ENCODE measurements at places on chromosomes 5 and 9.

- no peak for DNase-seq
Measured at GRCh38 chr9:81462801-81463200, 226.5 kb downstream of the TLE1 start.

DNA sequence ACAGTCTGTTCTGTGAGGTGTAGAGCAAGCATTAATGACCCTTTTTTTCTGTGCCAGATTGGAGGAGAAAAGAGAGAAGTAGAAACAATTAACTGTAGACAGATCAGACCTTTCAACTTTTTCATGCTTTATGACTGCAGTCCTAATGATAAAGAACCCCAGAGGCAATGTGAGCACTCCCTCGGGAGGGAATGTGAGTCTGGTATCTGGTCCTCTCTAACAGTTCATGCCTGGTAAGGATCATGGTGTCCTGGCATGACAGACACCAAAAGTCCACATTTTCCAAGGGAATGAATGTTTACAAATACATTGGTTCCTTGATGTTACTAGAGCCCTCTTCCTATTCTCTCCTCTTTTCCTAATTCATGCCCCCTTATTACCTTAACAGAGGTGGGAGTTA is 70.3 kb downstream of the MTAP start:
- no peak for DNase-seq

DNA sequence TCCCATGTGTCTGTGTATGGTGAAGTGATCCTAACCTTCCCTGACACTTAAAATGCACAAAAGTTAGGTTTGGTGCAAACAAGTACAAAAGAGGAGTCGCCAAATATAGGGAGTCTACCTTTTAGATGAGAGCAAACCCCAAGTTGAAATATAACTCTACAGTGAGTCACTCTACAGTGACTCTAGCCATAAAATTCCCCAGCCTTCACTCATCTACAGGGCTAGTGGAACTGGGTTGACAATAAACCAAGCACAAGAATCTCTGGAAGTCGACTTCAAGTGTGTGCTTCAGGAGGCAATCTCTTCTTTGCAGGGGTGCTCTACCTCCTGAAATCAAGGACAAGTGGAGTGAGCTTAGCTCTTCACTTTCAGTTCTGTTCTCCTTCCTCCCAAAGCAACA is 3.3 kb downstream of the SHISAL2B start:
- no peak for DNase-seq

DNA sequence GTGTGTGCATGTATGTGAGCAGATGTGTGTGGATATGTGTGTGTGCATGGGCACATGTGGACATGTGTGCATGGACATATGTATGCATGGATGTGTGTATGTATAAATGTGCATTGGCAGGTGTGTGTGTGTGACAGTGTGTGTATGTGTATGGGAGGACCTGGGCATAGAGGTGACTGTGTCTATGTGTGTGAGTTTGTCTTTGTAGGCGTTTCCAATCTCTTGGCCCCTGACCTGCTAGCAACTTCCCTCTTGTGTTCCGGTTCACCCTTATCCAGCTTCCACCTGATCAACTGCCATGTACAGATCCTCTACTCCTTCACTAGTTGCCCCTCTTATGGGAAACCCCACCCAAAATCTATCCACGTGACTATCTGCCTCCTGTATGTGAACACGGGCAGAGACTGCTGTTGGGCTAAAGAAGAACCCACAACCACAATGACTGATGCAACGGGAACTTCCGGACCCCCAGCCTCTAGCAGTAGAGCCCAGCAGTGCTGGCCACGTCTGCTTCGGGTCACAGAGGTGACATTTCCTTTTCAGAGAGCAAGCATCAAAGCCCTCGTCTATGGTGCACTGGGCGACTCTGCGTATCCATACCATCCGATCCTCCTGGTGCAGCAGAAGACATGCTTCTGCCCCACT is 24.9 kb upstream of the GADD45G start:
- DNase-seq: peak; percentile 40

DNA sequence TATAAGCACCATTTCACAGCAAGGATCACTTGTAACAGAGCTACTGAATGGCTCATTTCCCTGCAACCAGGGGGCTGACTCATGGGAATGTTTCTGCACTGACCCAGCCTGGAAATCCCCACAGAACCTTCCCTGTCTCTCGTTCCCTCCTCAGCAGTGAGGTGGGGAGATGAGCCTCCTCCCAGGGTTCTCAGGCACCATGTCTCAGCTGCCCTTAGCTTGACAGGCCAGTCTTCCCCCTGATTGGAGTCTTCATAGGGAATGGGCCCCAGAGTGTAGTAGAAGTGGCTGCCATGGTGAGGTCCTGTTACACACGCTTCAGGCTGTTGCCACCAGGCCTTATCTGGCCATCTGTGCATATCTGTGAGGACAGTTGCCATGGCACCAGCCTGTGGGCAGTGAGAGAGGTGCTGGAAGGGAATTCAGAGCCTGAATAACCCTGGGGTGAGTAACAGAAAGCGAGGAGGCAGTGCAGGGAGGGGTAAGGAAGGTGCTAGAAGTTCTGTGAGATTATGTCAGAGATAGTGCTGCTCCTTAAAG is 324.4 kb downstream of the ENC1 start:
- DNase-seq: no peak

DNA sequence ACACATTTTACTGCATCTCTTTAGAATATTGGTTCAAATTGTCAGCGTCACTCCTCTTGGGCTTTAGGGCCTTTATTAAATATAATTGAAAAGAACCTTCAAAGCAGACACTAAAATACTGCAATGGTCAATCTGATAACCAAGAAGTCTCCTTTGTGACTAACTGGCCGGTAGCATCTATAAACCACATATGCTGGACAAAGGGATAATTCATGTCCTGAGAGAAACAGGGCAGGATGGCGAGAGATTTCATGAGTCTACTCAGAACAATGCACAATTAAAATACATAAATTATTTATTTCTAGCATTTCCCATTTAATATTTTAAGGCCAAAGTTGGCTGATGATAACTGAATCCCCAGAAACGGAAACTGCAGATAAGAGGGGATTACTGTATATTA is 1083.4 kb upstream of the CDH18 start:
- no peak for DNase-seq

GRCh38 chr5:73764586-73764985 is 138.6 kb downstream of the ARHGEF28 start:
- DNase-seq: no peak

DNA sequence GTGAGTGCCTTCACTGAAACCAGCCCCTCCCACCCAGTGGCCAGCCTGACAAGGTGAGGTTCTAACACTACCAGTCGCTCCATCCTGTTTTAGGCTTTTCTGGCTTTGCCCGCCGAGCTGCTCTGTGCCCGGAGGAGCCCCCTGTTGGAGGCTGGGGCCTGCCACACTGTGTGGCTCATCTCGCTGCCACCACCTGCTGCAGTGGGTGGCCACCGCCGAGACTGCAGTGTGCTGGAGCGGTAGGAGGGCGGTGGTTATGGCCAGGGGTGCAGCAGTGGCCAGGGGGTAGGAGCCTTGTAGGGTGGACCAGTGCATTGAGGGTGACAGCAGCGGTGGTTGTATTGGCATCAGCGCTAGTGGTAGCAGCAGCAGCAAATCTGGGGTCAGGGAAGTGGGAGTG is 74.7 kb upstream of the PCAT7 start:
- no peak for DNase-seq

GRCh38 chr5:101977729-101978345 is 318.2 kb downstream of the SLCO4C1 start:
- DNase-seq: peak; percentile 47

- DNase-seq: no peak
Measured at GRCh38 chr9:82554381-82554780, 508.6 kb downstream of the RASEF start.

GRCh38 chr9:135241381-135242048 is 154.0 kb downstream of the OLFM1 start:
- DNase-seq: no peak

GRCh38 chr9:86993830-86994229 is 46.5 kb upstream of the GAS1 start:
- DNase-seq: no peak

- no peak for DNase-seq
Measured at GRCh38 chr5:98468188-98468869, 305.1 kb upstream of the RGMB start.

DNA sequence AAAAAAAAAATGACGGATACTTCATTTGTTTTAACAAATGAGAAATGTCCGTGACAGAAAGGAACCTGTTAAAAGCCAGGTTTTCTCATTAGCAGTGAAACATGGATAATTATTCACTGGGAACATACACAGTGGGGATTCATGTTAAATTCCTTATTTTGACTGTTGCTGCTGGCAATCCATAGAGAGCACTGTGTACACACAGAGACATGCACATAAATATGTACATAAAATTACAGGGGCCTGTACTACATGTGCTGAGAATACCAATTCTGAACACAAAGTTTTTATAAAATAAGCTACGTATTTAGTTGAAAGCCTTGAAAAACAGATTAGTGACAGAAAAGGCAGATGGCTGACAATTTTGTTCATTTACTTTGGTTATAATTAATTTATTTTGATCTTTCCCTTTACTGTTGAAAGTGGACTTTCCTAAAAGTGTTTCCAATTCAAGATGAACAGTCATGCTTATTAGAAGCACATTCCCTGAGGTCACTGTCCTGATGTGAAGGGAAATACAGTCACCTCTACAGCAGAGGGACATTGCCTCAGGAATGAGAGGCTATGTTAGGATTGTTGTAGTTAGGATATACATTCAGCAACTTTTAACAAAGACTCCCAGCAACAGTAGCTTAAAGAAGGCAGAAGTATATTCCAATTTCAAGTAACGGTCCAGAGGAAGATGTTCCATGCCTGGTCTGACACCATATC is 166.7 kb downstream of the SAXO1 start:
- no peak for DNase-seq

DNA sequence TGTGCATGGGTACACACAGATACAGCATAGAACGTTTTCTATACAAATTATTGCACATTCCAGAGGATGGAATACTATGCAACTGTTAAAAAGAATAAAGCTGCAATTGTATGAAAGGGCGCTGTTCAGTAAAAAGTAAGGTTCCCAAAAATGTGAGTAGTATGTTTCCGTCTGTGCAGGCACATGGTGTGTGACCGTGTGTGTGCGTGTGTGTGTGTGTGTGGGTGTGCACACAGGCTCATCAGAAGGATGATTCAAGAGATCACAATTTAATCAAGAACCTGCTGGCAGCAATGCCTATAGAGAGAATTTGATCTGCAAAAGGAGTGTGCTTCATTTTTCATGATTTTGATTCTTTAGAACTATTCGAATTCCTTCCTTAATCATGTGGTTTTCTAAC is 76.3 kb downstream of the SEMA4D start:
- DNase-seq: peak; percentile 40

DNA sequence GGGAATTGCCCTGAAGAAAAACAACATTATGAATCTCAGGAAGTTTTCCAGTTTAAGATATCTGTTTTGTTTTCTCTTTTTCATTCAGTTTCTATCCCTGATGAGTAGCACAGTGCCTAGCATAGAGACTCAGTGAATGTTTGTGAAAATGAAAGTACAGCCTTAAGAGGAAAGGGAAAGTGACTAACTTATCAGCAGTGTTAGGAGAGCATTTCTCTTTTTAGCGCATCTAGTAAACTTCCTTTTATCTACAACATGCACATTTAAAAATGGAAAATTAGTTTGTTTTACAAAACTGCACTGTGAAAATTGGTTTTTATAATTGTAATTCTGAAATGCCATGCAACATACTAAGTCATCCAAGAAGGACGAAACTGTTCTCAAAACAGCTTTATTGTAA is 110.8 kb downstream of the SMARCA2 start:
- DNase-seq: peak; percentile 55

DNA sequence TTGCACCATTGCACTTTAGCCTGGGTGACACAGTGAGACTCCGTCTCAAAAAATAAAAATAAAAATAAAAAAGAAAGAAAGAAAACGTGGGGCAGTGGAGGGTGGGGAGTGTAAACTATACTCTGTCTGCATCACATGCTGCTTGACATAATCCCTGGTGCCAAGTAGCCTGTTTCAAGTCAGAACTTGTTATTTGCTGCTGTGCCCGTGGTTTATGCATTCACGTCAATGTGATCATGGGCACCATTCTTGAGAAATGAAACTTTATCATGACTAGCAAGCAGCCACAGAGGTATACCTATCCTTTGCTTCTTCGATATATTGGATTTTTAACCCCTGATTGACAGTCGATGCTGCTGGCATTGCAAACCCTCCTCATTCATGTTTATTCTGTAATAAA is 4.1 kb upstream of the SMU1 start:
- DNase-seq: no peak

DNA sequence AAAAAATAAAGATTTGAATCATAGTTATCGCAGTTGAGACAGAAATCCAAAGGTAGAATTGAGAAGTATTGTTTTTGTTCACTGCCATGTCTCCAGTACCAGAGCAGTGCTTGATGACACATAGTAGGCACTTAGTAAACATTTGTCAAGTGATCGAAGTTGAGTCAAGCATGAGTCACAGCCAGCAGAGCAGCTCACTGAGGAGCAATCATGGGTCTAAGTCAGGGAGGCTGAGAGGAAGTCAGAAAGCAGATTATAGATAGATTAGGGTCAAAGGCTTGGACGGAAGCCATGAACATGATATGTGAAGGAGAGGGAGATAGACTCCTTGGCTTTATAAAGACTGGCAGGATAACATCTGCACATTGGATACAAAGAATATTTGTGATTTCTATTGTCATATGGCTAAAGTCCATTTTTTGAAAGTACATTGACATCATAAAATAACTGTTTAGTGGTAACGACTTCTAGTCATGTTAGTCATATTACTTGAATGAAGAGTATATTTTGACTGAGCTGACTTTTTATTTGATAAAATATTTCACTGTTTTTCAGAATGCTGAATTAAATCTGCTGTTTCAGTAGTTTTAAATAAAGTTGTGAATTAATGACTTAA is 168.5 kb downstream of the RAB3C start:
- DNase-seq: peak; percentile 74

- no peak for DNase-seq
Measured at GRCh38 chr5:39216631-39217030, 2.7 kb downstream of the FYB1 start.

GRCh38 chr9:96388144-96388543 is 4.6 kb upstream of the SLC35D2 start:
- DNase-seq: no peak

GRCh38 chr9:8329561-8330283 is 530.1 kb upstream of the DMAC1 start:
- no peak for DNase-seq

DNA sequence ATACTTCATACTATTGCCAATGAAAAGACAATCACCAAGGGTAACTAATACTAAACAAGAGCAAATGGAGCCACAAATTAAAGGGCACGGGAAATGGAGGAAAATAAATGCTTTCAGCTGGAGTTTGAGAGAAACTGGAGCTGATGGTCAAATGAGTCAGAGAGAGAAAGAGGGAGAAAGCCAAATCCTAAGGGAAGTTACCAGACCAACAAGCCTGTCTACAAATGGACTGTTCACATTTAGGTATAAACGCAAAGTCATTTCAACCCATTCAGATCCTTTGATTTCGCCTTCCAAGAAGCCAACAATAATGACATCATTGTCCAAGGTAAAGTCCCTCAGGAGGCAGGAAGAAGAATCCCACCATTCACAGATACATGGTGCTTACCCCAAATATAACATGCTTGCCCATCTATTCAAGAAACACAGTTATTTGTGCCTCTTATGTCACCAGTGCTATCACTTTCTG is 351.8 kb downstream of the RAB3C start:
- no peak for DNase-seq
